ENCODE measurements at places on chromosomes 7 and 10. TPM values are rescaled to one million over a fixed set of nuclear protein-coding genes. Genes with fewer than 3 reads are reported as not detected.

AFAP1L2 gene
- total RNA-seq, result 1.7 TPM

CALHM1 gene
- not detected for total RNA-seq

DNA sequence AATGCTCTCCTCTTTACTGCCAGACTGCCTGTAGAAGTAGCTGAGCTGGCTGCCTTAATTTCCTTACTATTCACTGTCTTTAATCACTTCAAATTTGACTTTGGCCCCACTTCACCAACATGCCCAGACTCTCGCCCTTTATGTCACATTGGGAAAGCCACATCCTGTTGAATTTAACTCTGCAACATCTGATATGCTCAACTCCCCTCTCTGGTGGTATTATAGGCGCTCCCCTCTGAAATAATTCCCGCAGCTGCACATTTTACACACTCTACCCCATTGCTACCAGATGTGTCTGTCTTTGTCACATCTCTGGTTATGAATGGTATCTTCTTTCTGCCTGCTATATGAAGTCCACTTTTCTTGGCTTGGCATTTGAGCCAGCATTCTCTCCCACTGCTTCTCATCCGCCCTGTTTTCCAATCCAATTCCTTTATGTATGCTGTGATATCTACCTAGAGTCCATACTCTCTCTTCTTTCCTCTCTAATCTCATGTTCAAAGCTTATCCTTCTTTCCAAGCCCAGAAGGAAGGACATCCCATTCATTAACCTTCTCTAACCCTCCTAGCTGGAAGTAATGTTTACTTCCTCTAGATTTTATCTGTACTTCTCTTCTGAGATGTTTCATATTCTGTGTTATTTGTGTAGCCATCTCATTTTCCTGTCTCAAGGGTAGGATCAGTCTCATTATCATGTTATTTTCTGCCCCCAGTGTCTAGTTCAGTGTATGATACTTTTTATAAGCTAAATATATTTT, 134.5 kb downstream of the ST7 start:
- DNase-seq, result peak; percentile 76

DNA sequence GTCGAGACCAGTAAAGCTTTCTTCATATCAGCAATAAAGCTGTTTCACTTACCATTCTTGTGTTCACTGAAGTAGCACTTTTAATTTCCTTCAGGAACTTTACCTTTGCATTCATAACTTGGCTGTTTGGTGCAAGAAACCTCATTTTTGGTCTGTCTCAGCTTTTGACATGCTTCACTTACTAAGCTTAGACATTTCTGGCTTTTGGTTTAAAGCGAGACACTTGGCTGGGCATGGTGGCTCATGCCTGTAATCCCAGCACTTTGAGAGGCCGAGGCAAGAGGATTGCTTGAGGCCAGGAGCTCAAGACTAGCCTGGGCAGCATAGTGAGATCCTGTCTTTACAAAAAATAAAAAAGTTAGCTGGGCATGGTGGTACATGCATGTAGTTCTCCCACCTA, 15.8 kb downstream of the PLEKHA1 start:
- no peak for DNase-seq

GRCh38 chr10:117442944-117443685, 67.9 kb upstream of the PDZD8 start:
- DNase-seq, result peak; percentile 51

DNA sequence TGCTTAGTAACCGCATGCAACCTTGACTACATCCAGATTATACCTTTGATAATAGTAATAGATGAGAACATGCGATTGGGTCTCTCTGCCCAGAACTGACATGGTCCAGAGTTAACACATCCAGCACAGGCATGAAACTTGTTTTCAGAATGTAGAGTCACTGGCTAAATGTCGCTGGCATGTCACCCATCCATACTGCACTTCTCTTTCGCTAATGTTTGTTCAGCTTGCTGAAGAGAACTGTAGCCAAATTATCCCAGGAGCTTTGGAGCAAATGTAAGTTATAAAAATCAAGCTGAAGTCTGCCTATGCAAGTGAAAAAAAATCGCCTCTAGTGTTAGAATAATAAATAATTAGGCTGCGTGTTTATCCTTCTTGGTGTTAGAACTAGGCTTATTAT, 98.2 kb downstream of the PRTFDC1 start:
- no peak for DNase-seq

DNA sequence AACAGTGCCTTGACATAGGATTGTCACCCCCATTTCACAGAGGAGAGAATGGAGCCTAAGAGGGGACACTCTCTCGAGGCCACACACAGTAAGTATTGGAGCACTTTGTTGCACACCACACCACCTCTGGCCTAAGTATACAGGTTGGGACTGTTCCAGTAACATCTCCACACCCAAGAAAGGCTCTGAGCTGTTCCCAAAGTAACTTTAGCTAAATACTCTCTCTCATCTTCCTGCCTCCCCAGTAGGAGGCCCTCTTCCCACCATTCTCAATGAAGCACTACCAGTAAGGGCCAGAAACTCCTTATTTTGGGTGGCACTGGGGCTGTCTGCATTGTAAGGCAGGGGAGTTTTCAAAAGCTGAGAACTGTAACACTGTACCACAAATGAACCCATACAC, 189.5 kb downstream of the ZNF438 start:
- DNase-seq, result no peak
